ENCODE measurements at places on chromosomes 2 and 18. TPM values are rescaled to one million over a fixed set of nuclear protein-coding genes. Genes with fewer than 3 reads are reported as not detected.

SH3BP4 gene
- 41.1 TPM for total RNA-seq

RBM43 gene
- 3.0 TPM for total RNA-seq

FSIP2 gene
- not detected for total RNA-seq

MAL gene
- 0.27 TPM for total RNA-seq

SERPINB2 gene
- 0.11 TPM for total RNA-seq

CYS1 gene
- 1.3 TPM for total RNA-seq

PARD6G gene
- 1.8 TPM for total RNA-seq

NT5C1B gene
- not detected for total RNA-seq

FSHR gene
- total RNA-seq = not detected

CDH7 gene
- not detected for total RNA-seq

ASPRV1 gene
- 0.20 TPM for total RNA-seq

POTEI gene
- not detected for total RNA-seq

RTP5 gene
- not detected for total RNA-seq

MOGAT1 gene
- total RNA-seq = not detected

COL4A3 gene
- total RNA-seq = 0.90 TPM

MEP1B gene
- total RNA-seq = 0.05 TPM

INHA gene
- total RNA-seq = 0.42 TPM

STRADB gene
- 27.8 TPM for total RNA-seq

SCTR gene
- total RNA-seq = 0.15 TPM

SLC8A1 gene
- total RNA-seq = 0.17 TPM
